NCI-H2081 (cell line): ENCODE measurements at places on chromosomes 11 and 22.

GRCh38 chr11:17021511-17021910 is 7.3 kb upstream of the PLEKHA7 start:
- no peak for DNase-seq

- no peak for DNase-seq
These were observed 103.5 kb downstream of the BCR start for GRCh38 chr22:23283591-23284503.

GRCh38 chr11:94635072-94635471 is 67.9 kb downstream of the PIWIL4 start:
- DNase-seq, result no peak

GRCh38 chr11:89484896-89485295 is 6.3 kb downstream of the NOX4 start:
- no peak for DNase-seq

- DNase-seq, result peak; percentile 70
These were observed at the start of gene SLC35E4 for GRCh38 chr22:30635273-30636225. Gene SLC35E4, plus strand, starts transcription at chr22:30635781. Its CDS starts 670 bp downstream, at chr22:30636451.

GRCh38 chr11:64990222-64990923 is 6.4 kb downstream of the BATF2 start:
- DNase-seq, result no peak

GRCh38 chr11:19430754-19431398 is 190.1 kb upstream of the E2F8 start:
- DNase-seq, result no peak

DNA sequence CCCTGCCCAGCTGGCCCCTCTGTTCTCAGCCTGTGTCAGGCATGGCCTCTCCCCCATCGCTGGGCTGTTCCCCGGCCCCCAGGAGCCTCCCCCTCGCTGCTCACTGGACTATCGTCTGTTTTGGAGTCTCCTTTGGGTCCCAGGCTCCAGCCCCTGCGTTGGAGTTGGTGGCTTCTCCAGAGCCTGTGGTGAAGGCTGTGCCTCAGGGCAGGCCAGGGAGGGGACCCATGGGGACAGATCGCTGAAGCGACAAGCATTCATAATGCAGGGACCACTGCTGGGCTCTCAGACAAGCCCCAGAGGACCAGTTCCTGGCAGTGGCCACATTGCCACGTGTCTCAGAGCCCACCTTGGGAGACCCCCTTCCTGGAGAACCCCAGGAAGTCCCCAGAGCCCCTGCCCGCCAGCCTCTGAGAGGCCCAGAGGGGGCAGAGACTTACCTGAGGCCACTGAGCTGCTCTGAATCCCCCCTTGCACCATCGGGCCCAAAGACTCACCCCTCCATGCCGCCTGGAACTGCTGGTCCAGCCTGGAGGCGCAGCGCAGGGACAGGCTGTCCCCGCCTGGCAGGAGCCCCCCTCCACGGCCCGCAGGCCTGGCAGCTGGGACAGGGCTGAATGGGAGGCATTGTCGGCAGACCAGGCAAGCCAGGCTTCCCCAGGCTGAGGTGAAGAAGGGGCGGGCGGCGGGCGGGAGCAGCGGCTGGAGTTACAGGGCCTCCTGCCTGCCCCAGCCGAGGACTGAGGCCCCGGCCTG is at the start of gene CHADL:
Gene CHADL, minus strand, starts transcription at position 555 of the 756 bp plus-strand sequence. Its CDS starts 50 bp downstream, at position 505.
- no peak for DNase-seq

DNA sequence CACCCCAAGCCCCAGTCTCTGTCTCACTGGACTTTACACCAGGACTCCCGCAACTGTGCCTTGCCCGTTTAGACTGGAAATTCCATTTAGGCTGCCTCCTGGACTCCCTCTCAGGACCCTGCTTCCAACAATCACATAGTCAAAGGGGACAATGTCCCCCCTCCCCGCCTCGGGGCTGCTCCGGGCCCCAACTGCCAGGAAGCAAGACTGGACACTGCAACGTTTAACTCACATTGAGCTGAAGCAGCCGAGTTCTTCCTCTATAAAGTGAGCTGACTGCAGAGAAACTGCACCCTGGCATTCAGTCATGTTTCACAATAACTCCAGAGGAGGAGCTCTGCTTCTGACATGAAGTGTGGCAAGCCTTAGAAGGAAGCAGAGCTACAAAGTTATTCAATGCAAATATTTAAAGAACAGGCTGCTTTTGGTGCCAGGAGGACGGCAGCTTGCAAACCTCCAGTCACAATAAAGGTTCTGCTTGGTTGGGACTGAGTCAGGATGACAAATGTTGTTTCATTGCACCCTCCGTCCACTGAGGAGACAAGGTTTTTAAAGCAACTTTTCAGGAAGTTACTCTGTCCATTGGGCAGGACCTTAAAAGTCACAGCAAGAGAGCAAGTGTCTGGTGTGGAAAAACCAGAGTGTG is 19.9 kb downstream of the PACSIN2 start:
- DNase-seq, result no peak

GRCh38 chr11:72191961-72192381 is at the start of gene FOLR1:
Gene FOLR1, plus strand, starts transcription at chr11:72192140. Its CDS starts 34 bp downstream, at chr11:72192174.
- no peak for DNase-seq

GRCh38 chr11:96869207-96869606 is 479.4 kb downstream of the JRKL start:
- no peak for DNase-seq

DNA sequence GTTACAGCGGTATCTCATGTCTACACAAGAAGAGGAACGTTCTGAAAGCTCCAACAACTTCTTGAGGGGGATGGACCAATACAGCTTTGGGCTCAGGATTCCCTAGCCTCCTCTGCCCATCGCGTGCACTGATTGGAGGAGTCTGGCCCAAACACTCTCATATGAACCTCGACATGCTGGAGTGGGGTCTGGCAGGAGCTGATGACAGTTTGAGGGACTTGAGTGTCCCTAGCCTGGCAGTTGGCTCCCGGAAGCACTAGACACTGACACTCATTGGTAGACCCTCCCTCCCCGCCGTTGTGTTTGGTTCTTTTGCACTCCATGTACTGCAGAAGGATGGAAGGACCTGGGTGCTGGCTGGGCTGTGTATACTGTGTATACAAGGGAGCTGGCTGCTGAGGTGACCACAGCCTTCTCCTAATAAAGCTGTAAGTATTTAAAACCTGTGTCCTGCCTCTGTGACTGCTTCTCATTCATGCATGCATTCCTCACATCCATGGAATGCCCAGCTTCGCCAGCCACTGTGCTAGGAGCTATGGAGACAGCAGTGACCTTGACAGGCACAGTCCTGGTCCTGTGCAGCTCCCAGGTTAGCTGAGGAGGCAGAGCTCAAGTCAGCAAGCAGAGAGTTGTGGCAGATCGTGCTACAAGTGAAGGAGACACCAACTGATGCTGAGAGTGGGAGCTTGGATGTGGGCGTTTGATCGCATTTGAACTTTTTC is 27.9 kb downstream of the ADAMTS15 start:
- no peak for DNase-seq

DNA sequence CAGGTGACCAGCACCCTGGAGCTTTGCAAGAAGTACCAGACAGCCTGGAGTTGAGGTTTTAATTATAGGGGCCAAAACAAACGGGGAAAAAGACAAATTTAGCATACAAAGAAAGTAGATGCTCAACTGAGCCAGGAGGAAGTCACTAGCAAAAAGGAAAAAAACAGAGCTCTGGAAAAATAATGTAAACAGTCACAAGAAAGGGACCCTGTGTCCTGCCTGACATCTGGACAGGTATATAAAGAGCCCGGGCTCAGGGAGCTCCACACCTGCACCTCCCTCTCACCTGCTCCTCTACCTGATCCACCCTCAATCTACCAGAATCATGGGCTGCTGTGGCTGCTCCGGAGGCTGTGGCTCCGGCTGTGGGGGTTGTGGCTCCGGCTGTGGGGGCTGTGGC is at the start of gene KRTAP5-10:
Gene KRTAP5-10, plus strand, starts transcription at position 301 of the 400 bp plus-strand sequence. Its CDS starts 25 bp downstream, at position 326.
- no peak for DNase-seq

DNA sequence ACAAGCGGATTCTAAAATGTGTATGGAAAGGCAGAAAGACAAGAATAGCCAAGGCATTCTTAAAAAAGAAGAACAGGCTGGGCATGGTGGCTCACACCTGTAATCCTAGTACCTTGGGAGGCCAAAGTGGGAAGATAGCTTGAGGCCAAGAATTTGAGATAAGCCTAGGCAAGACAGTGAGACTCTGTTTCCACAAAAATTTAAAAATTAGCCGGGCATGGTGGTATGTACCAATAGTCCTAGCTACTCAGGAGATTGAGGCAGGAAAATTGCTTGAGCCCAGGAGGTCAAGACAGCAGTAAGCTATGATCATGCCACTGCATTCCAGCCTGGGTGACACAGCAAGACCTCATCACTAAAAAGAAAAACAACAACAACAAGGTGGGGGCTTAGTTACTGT is 46.0 kb upstream of the PPP2R1B start:
- DNase-seq, result no peak

GRCh38 chr11:57164317-57164716 is 17.4 kb upstream of the LRRC55 start:
- DNase-seq, result no peak

DNA sequence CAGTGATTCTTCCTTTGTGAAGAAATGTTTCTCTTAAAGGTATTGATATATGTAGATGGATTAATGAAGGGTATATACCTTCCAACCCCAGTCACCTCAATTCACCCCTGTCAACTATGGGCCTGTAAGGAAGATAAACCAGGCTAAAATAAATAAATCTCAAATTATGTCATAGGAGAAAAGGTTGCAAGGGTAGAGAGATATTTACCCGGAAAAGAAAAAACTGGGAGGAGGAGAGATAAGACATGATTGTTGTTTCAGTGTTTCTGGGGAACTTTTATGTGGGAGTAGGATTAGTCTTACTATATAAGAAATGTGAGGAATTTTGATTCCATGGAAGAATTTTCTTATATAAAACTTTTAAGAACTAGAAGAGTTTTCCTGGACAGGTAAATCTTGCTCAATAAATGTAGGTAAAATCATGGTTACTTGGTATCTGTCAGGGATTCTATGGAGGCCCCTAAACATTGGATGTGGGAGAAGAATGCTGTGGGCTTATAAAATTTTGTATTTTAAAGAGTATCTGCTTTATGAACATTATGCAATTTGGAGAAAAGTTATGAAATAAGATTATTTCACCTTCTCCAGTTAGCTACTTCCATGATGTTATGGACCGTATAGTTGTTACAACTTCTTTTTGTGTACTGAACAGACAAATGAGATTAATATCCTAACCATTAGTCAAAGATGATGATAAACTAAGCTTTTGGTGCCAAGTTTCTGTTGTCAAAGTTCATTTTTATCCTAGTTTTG is 6.4 kb downstream of the YAP1 start:
- no peak for DNase-seq

DNA sequence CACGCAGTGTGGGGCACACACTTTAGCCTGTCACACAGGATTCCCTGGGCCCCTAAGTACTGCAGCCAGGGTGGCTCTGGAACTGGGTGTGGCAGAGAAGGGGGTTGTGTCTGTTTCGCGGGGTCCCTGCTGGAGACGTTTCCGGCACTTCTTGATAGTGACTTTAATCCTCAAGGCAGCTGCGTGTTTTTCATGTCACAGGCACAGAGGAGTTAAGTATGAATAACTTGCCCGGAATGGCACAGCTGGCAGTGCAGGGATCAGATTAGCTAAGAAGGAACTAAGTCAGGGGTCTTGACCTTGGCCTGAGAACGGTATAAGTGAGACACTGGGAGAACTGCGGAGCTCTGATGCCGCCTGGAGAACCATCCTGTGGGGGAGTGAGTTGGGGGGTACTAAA is 7.5 kb upstream of the KRTAP5-7 start:
- DNase-seq, result no peak

- DNase-seq, result no peak
These were observed 1.1 kb upstream of the APLP2 start for GRCh38 chr11:130068546-130068985.

GRCh38 chr11:63905179-63905578 is 11.8 kb downstream of the RCOR2 start:
- DNase-seq, result no peak

- no peak for DNase-seq
These were observed 5.2 kb downstream of the SMARCB1 start for GRCh38 chr22:23791738-23792645.

DNA sequence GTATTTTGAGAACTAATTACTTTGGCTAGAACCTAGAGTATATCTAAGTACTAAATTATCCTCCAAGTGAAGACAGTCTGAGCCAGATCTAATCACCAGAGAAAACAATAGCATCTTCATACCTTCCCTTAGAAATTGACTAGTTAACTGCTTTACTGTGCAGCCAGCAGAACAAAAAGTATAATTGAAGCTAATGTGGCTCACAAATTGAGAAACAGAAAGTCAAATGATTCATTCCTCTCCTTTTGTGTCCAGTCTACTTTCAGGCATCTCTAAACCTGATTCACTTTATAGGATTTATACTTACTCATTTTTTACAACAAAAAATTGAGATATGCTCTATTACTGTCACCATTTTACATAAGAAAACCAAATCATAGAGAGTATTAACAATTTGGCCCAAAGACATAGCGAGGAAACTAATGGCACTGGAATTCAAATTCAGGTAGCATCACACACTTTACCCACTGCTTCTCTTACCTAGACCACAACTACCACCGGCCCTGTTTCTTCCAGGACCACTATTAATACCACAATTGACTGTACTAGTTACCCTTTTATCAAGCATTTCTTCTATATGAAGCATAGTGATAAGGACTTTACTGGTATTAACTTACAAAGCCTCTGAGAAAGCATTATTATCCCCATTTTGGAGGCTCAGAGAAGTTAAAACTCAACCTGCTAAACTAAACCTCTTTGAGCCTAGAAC is 1402.6 kb upstream of the TENM4 start:
- DNase-seq, result no peak

DNA sequence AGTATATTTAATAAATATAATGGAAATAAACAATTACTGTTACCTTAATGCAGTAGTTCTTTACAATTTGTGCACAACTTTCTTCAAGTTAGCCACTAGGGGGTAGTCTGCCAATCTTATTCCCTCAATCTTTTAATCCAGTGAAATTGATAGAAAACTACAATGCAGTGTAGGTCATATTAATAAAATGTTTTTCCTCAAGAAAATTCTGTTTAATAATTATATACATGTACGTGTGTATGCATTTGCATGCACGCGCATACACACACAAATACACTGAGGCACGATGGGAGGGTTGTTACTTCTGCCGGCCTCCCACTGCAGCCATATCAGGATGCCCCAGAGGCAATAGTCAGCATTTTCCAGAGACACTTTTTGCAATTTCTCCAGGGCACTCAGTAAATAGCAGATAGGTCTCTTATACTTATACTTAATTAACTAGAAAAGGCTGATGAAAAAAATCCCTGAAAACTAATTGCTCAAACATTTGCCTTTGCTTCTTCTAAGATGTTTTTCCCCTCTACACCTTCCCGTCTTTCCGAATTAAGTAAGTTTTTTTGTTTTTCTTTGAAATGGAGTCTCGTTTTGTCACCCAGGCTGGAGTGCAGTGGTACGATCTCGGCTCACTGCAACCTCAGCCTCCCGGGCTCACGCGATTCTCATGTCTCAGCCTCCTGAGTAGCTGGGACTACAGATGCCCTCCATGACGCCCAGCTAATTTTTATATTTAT is 3.1 kb downstream of the GAB2 start:
- DNase-seq, result no peak

- no peak for DNase-seq
These were observed 728 bp downstream of the MMP27 start for GRCh38 chr11:102704841-102705240.

DNA sequence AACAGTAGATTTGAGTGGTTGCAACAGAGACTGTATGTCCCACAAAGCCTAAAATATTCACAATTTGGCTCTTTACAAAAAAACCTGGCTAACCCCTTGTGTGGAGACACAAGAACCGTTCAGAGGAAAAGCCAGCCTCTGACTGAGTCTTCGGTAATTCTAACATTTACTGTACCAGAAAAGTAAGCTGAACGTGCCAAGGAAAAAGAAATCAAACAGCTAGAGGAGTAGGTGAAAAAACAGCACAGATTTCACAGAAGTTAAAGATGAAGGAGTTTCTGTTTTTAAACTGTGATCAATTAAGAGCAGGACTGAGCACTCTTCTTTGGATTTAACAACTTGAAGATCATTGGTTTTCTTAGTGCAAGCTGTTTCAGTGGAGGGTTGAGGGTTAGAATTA is 424.7 kb upstream of the KIRREL3 start:
- no peak for DNase-seq
